Activated gamma-delta T cell (primary cell): ENCODE measurements at places on chromosomes 3 and 15.

DNA sequence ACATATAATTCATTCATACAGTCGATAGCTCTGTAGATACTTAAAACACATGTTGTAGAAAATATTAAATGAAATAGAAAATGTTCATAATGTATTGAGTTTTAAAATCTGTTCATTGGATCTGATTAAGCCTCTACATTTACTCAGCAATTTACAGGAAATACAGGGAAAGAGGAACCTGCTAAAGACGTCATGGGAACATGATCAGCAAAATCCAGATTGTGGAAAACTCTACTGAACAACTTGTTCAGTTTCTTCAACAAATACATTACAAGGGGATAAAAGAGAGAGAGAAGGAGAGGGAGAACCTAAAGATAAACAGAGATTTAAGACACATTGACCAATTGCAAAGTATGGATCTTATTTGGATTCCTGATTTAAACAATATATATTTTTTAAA is 46.7 kb downstream of the KLHL6 start:
- DNase-seq: no peak

GRCh38 chr3:108441518-108441917 is 68.9 kb downstream of the MYH15 start:
- DNase-seq: no peak

- DNase-seq: no peak
These were observed 64.8 kb downstream of the BOC start for GRCh38 chr3:113275929-113276750.

DNA sequence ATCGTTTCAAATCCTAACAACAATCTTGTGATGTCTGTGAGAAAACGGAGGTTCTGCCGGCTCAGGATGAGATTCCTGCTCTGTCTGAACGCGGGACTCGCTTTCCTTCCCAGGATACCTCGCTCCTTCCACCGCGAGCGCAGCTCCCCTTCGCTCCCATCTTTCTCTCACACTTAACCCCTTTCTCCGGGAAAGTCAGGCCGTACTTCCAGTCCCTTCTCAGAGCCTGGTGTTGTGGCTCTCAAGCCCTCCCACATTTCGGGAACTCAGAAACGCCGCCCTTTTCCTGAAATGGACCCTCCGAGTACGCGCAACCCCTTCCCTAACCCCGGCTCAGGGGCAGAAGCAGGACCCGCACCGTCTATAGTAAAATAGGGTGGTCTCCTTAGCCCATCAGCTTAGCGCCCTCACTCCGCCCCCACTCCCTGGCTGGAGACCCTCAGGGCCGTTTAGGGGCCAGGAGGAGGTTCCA is 378 bp upstream of the FEM1B start:
- no peak for DNase-seq
